ENCODE measurements at places on chromosomes 3 and 15.

GRCh38 chr3:133578548-133579191, 5.2 kb downstream of the CDV3 start:
- no peak for DNase-seq

- no peak for DNase-seq
Observed at GRCh38 chr3:4474683-4475490, 7.8 kb upstream of the SUMF1 start.

- peak; percentile 44 for DNase-seq
Observed at GRCh38 chr3:129050556-129051295, 9.9 kb upstream of the GP9 start.

GRCh38 chr15:39016706-39017105, 452.1 kb upstream of the RASGRP1 start:
- DNase-seq, result no peak

DNA sequence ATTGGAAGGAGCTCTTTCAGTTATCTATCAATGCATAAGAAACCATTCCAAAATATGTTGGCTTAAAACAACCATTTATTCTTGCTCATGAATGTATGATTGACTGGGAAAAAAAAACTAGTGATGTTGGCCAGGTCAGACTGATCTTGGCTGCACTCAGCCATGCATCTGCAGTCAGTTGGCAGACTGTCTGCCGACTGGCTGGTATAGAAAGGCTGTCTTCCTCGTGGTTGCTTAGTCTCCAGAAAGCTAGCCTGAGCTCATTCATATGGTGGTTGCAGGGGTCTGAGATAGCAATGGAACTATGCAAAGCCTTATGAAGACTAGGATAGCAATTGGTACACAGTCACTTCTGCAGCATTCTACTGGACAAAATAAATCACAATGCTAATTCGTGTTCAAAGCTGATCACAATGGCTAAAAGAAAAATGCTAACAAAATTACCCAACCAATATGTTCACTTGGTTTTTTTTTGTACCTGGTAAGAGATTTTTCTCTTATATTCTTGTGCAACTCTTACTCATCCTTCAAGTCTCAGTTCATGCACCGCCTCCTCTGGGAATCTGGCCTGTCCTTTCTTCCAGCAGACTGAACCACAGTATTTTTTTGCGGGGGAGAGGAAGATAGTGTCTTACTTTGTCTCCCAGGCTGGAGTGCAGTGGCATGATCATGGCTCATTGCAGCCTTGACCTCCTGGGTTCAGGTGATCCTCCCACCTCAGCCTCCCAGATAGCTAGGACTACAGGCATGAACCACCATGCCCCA, 126.8 kb downstream of the KCNAB1 start:
- no peak for DNase-seq

DNA sequence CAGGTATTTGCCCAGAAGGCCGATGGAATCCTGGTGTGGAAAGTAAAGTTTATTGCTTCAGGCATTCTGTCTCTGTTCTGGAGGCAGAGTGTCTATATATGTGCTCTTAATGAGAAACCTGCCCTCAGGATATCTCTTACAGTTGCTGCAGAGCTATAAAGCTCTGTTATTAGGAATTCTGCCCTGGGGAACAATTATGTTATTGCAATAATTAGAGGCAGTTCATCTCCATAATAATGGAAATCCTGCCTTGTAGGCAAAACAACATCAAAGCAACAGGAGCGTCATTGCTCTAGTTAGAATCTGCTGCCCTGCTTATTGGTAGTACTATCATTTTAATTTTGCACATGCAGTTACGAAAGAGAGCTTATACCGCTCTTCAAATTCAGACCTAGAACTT, 175.6 kb downstream of the IL5RA start:
- DNase-seq, result no peak

DNA sequence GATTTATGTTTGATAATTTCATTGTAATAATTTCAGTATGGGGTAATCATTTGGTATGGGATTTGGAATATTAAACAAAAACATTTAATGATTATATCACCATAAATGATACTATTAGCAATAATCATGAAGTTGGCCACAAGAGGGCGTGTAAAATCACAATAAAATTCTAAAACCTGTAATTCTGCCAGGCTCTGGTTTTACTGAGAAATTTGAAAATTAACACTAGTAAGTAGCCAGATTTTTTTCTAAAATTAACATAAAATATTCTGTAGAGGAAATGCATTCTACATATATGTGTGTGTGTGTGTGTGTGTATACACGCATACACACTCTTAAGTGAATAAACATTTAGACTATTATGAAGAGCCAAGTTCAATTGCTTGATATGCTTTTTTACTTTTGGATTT, 40.5 kb downstream of the FEZF2 start:
- DNase-seq, result no peak

- DNase-seq, result no peak
Observed at GRCh38 chr3:128488991-128489673, 3.9 kb downstream of the GATA2 start.

DNA sequence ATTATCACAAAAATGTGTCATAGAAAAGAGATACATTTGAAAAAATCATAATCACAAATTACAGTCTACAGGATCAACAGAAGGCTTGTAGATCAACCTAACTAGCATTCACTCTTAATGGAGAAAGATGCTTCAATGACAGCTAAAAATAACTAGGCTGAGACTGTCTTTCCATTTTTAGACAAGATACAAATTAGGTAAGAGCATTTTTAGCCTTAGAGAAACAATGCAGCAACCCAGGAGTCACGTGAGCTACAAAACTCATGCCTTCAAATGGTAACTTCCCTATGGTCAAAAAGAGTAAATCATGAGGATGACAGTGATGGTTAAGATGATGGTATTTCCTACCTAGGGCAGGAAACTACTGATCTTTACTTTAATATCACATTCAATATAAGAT, 415.4 kb downstream of the MAGI1 start:
- no peak for DNase-seq

DNA sequence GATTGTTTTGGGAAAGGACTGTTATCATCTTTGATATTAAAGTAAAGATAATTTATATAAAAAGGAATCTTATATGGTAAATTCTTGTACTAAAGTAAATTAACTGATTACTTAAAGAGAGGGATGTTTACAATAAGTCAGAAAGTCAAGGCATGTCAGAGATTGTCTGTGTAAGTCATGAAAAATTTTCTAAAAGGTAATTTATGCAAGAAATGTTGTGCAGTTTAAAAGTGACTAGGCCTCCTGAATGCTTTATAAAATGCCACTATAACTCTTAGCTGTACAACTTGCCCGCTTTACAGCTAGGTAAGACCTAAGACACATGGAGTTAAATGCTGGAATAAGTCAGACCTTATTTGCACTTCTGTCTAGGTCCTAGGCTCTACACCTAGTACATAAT, 692.9 kb downstream of the GBE1 start:
- no peak for DNase-seq

- DNase-seq, result no peak
Observed at GRCh38 chr3:12681943-12682390, 18.1 kb upstream of the RAF1 start.

GRCh38 chr3:129344540-129345220, 66.0 kb downstream of the HMCES start:
- DNase-seq, result no peak

GRCh38 chr15:74191798-74192197, 10.8 kb downstream of the STRA6 start:
- no peak for DNase-seq

GRCh38 chr3:9730657-9731205, 804 bp upstream of the BRPF1 start:
- no peak for DNase-seq

GRCh38 chr15:85611361-85611760, 183.4 kb downstream of the KLHL25 start:
- DNase-seq, result no peak

GRCh38 chr3:69715204-69715603, 24.1 kb upstream of the MITF start:
- no peak for DNase-seq

- no peak for DNase-seq
Observed at GRCh38 chr3:43162230-43163084, 56.6 kb upstream of the POMGNT2 start.

DNA sequence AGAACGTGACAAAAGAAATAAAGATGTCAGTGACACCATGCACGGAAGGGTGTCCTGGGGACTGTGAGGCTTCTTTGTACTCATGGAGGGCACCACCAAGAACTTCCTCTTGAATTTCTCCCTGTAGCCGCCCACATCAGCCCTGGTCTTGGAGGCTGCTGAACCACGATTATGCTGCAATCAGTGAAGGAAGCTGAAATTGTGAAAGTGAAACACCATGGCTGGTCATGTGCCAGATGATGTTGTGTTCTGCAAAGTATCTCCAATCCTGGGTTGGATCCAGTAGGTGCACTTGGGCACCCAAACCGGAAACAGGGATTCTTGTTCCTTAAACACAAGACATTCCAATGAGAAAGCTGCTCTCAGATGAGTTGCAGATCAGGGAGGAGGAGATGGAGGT, 104.4 kb upstream of the GOLGA6L6 start:
- no peak for DNase-seq

DNA sequence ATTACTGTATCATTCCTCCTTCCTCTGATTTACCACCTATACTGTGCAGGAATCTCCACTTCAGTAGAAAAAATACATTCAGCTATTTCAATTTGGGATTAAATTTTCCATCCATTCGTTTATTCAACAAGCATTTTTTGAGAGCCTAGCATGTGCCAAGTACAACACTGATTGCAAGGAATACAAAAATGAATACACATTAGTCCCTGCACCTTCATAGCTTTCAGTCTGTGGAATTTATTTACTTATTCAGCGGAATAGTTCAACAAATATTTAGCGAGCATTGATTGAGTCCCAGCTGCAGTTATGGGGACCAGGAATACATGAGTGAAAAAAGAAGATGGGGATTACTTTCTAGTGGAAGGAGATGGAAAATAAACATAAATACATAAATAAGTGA, 606.8 kb upstream of the TBL1XR1 start:
- no peak for DNase-seq

DNA sequence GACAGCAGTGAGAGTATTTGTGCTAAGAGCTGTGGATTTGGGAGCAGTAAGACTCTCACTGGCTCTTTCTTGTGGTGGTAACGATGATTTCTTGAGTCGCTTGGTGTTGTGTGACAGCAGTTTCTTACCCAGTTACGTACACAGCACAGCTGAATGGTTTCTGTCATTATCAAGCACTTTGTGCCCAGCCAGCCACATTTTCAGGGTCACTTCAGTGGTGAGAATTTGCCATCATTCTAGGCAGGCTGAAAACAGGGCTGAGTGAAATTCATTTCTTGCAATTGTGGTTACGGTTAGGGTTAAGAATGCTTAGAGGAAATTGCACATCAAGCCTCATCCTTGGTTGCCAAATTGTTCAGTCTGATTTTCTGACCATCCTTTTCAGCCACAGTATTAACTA, 130.1 kb downstream of the RYR3 start:
- DNase-seq, result no peak

- DNase-seq, result no peak
Observed at GRCh38 chr15:100218434-100218833, 123.3 kb downstream of the ADAMTS17 start.

DNA sequence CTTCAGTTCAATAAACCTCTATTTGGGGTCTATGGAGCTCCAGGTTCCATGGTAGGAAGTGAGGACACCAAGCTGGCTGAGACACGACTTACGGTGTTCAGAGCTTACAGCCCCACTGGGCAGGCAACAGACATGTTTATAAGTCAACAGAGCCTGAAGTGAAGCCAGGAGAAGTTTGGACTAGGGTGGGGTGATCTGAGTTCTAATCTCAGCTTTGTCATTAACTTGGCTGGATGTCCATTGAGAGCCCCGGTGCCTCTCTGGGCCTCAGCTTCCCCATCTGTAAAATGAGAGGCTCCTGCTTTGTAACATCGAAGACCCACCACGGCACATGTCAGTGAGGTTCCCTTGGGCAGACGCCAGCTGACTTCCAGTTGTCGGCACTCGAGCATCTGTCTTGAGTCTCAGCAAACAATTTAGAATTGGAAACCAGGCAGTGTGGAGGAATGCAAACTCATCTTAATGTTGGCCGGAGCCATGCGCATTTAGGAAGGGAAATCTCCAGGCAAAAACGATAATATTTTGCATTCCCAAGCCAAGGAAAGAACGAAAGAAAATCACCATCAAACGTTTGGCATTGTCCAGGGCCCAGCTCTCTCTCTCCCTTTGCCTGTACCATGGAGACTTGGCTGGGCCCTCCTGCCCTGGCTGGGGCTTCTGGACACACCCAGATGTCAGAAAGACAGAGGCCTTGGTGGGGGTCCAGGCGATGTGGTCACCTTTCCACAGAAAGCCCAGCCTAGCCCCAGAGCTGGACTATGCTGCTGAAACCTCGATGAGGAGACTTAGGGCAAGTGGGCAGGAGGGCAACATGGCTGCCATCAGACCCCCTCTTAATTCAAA, 18.4 kb downstream of the ITGA11 start:
- DNase-seq, result no peak

DNA sequence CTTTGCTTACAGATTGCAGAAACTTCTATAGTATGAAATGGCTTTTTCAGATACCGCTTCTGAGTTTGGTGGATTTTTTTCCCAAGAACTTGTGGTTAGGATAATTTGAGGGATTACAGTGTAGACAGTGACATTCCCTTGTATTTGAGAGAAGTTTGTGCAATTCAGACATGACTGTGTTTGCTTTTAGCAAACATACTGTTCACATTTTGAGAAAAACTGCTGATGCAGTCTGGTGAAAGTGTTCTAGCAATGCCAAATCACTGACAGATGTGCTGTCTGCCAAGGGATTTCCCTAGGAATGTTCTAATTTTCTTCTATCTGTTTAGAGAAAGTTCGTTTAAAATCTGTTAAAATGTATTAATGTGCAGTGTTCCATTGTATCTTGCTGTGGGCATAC, 652.6 kb downstream of the FHIT start:
- DNase-seq, result no peak

- no peak for DNase-seq
Observed at GRCh38 chr15:61256231-61256630, 27.1 kb upstream of the RORA start.

DNA sequence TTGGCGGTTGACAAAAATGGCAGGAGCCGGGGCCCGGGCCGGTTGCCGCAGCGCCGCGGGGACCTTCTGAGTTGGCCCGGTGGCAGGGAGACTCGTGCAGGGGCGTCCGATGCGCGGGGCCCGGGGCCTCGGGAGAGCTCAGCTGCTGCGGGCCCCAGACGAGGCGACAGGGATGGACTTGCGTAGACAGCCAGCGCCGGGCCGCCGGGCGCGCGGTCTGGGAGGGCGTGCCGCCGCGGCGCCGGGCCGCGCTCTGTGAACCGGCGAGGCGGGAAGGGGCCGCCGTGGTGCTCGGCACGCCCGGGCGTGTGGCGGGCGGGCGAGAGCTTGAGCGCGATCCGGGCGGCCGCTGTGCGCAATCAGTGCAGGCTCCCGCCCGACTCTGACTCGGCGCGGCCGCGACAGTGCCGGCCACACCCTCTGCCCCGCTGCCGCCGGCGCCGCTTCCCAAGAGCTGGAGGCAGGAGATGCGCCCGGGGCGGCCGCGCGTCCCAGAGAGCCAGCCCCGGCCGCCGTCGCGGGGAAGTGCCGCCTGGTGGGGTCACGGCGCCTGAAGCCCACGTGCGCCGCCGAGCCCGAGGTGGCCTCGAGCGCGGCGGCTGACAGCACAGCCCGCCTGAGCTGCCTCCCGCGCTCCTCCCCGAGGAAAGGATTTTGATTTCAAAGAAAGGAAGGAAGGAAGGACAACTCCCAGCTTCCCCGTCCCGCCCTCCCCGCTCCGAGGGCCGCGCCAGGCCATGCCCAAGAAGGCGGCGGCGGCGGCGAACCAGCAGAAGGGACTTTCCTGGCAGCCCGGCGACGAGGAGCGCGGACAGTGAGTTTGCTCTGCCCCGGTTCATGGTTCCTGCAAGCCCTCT, 657 bp downstream of the TLNRD1 start:
- DNase-seq, result peak; percentile 68

- no peak for DNase-seq
Observed at GRCh38 chr15:87764461-87765240, 491.9 kb downstream of the NTRK3 start.

- no peak for DNase-seq
Observed at GRCh38 chr3:189806171-189806951, 175.2 kb downstream of the TP63 start.
